ENCODE measurements at places on chromosomes 4 and X.

DNA sequence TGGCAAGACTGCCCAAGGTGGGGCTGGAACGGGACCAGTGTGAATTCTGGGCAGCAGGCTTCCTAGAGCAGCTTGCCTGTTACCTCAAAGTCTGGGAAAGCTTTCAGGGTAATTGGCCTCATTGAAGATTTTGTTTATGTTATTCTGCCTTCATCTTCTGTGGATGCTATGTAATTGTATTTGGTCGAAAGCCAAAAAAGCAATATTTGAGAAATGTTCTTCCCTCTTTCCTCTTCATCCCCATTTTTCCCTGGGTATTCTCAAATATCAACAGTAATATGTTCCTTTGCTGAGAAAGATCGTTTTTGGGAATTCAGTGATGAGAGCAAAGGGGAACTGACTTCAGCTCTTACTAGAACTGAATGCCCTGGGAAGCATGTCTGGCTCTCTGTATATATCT, 12.9 kb downstream of the TMEM131L start:
- no peaks in the 10 kb centered on the region for H3K36me3 ChIP-seq
- DNase-seq, result peak; percentile 44
- H3K4me1 ChIP-seq, result no peaks in the 10 kb centered on the region
- H3K4me3 ChIP-seq, result no peak overlapping the region
- no peaks in the 10 kb centered on the region for H3K27me3 ChIP-seq

GRCh38 chrX:45517090-45517973, 316.7 kb upstream of the DIPK2B start:
- no peak overlapping the region for H3K27ac ChIP-seq
- no peaks in the 10 kb centered on the region for H3K4me1 ChIP-seq
- H3K27me3 ChIP-seq, result no peaks in the 10 kb centered on the region
- DNase-seq, result no peak

GRCh38 chr4:30776921-30777415, 56.8 kb downstream of the PCDH7 start:
- H3K36me3 ChIP-seq, result peaks cover 2% of the 10 kb centered on the region
- H3K4me3 ChIP-seq, result no peak overlapping the region
- H3K4me1 ChIP-seq, result peaks cover 3% of the 10 kb centered on the region
- no peak for DNase-seq
- H3K27me3 ChIP-seq, result no peaks in the 10 kb centered on the region

GRCh38 chr4:76208005-76208765, 5.4 kb downstream of the SCARB2 start:
- H3K4me3 ChIP-seq, result no peak overlapping the region
- no peaks in the 10 kb centered on the region for H3K36me3 ChIP-seq
- H3K27me3 ChIP-seq, result no peaks in the 10 kb centered on the region
- no peak for DNase-seq

- H3K36me3 ChIP-seq, result no peaks in the 10 kb centered on the region
- no peaks in the 10 kb centered on the region for H3K27me3 ChIP-seq
- DNase-seq, result no peak
Observed at GRCh38 chrX:109783701-109784079, 50.6 kb upstream of the ACSL4 start.

- no peaks in the 10 kb centered on the region for H3K27me3 ChIP-seq
- no peaks in the 10 kb centered on the region for H3K36me3 ChIP-seq
- no peak for DNase-seq
- H3K4me1 ChIP-seq, result no peaks in the 10 kb centered on the region
- peak overlapping the region; percentile 84 for H3K27ac ChIP-seq
Observed at GRCh38 chr4:10007436-10007740, 13.9 kb downstream of the SLC2A9 start.

- no peak overlapping the region for H3K27ac ChIP-seq
- H3K27me3 ChIP-seq, result no peaks in the 10 kb centered on the region
- DNase-seq, result no peak
- no peaks in the 10 kb centered on the region for H3K4me1 ChIP-seq
- H3K36me3 ChIP-seq, result no peaks in the 10 kb centered on the region
Observed at GRCh38 chr4:85030156-85030555, 63.7 kb upstream of the WDFY3 start.

DNA sequence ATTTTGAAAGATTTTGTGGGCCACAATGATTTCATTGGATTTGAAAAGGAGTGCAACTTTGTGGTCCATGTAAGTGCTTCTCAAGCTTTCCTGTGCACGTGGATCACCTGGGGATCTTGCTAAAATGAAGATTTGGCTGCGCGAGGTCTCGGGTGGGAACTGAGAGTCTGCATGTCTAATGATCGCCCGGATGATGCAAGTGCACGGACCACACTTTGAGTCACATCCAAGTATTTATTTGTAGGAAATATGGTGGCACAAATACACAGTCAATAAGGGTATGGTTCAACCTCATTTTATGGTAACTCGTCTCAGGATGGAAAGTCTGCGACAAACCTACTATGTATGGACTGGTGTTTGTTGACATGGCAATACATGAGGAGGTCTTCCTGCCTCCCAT, 899 bp downstream of the BMX start:
- H3K36me3 ChIP-seq, result no peaks in the 10 kb centered on the region
- no peak for DNase-seq
- no peaks in the 10 kb centered on the region for H3K27me3 ChIP-seq
- H3K27ac ChIP-seq, result no peak overlapping the region
- H3K4me1 ChIP-seq, result no peaks in the 10 kb centered on the region

- H3K4me1 ChIP-seq, result no peaks in the 10 kb centered on the region
- H3K27ac ChIP-seq, result no peak overlapping the region
- H3K36me3 ChIP-seq, result no peaks in the 10 kb centered on the region
- DNase-seq, result no peak
- no peaks in the 10 kb centered on the region for H3K27me3 ChIP-seq
Observed at GRCh38 chr4:45661893-45662292, 462.0 kb downstream of the GABRG1 start.

DNA sequence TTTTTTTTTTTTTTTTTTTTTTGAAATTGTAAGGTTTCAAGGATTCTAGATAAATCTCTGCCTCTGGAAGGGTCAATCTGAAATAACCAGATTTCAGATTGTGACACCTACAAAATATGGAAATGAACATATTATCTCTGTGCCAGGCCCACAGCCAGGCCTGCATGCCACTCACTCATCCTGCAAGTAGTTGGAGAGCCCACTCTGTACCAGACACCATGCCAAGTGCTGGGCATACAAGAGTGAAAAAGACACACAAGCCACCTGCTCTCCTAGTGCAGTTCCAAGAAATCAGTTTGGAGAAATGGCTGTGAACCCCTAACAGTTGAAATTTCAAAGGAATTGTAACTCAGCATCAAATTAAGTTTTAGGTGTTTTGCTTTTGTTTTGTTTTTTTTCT, 145.9 kb upstream of the NOCT start:
- no peak overlapping the region for H3K4me3 ChIP-seq
- H3K27ac ChIP-seq, result no peak overlapping the region
- no peak for DNase-seq
- H3K36me3 ChIP-seq, result no peaks in the 10 kb centered on the region

DNA sequence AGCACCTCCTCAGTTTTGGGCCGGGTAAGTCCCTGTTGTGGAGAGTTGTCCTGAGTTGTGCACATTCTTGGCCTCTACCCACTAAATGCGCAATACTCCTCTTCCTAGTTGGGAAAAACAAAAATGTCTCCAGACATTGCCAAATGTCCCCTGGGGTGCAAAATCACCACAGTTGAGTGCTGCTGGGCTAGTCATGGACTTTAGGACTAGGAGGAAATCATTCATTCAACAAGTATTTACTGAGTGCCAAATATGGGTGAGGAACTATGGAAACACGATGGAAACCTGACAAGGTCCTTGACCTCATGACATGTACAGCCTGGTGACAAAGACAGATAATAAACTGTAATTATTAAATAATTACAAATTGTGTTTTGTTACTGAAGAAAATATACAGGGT, 71.6 kb downstream of the STX18 start:
- no peak for DNase-seq
- H3K27me3 ChIP-seq, result no peaks in the 10 kb centered on the region
- no peak overlapping the region for H3K27ac ChIP-seq
- H3K4me3 ChIP-seq, result no peak overlapping the region
- peaks cover 46% of the 10 kb centered on the region for H3K36me3 ChIP-seq
- H3K4me1 ChIP-seq, result no peaks in the 10 kb centered on the region

GRCh38 chr4:93730251-93730650, 98.3 kb upstream of the ATOH1 start:
- H3K4me3 ChIP-seq, result peak overlapping the region; percentile 12
- no peaks in the 10 kb centered on the region for H3K27me3 ChIP-seq
- peak; percentile 39 for DNase-seq
- H3K27ac ChIP-seq, result no peak overlapping the region
- H3K4me1 ChIP-seq, result peaks cover 12% of the 10 kb centered on the region

DNA sequence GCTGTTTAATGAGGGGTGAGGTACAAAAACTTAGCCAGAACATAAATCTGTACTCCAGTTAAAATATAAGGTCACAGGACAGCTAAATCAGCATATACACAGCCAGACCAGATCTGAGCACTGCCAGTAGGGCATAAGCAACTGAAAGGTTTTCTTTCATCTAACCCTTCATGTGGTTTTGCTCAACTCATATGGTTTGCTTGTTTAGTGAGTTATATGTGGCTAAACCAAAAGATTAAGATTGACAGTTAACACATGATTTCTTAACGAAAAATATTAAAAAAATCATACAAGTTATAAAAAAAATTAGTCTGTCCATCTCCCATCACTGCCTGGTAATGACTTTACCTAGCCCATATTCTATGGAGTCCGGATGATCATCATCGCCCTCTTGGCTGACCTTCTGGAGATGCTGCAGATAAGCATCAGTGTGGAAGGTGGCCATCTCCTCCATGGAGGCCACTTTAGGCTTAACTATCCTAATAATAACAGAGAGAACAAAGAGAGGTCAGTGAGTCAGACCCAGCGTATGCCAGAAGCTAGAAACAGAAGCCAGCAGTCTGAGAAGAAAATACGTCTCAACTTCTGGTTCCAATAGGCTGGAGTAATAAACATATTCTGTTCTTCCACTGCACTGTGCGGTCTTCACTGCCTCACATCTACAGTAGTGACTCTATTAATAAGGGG, 4.1 kb downstream of the HDAC8 start:
- DNase-seq, result no peak
- H3K27me3 ChIP-seq, result no peaks in the 10 kb centered on the region
- no peak overlapping the region for H3K4me3 ChIP-seq

DNA sequence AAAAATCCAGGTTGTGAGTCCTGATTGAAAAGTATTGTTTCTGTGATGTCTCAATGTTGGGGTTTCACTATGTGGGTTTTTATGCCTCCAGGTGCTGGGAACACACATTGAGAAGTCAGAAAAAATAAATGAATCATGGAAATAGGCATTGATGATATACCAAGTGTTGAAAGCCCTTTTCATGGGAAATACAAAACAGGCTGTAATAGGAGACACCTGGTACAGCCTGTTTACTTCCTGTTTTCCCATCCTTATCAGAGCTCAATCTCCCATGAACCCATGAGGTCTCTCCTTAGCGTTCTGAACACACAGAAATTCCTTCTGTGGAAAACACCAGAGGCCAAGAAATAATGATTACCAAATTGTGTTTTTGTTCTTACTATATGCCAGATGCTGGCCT, 106.3 kb upstream of the BOD1L1 start:
- no peak overlapping the region for H3K4me3 ChIP-seq
- H3K27ac ChIP-seq, result no peak overlapping the region
- no peaks in the 10 kb centered on the region for H3K27me3 ChIP-seq
- no peak for DNase-seq
- H3K4me1 ChIP-seq, result no peaks in the 10 kb centered on the region
